ENCODE measurements at places on chromosomes 13 and 19. TPM values are rescaled to one million over a fixed set of nuclear protein-coding genes. Genes with fewer than 3 reads are reported as not detected.

ZNF20 gene
- total RNA-seq: 0.25 TPM

ONECUT3 gene
- not detected for total RNA-seq

ZNF534 gene
- not detected for total RNA-seq

ZNF544 gene
- total RNA-seq: 17.0 TPM

RYR1 gene
- total RNA-seq: 4.8 TPM

URAD gene
- not detected for total RNA-seq

CYP4F12 gene
- total RNA-seq: 1.7 TPM

CD22 gene
- 0.92 TPM for total RNA-seq

TDRD3 gene
- 5.3 TPM for total RNA-seq

IZUMO1 gene
- not detected for total RNA-seq

IFI30 gene
- total RNA-seq: 14.9 TPM

KLF2 gene
- total RNA-seq: 26.8 TPM

ARHGAP45 gene
- 2.6 TPM for total RNA-seq

COMP gene
- 0.06 TPM for total RNA-seq

CDC34 gene
- total RNA-seq: 67.1 TPM

LGALS14 gene
- not detected for total RNA-seq

CD209 gene
- not detected for total RNA-seq

ZNF626 gene
- total RNA-seq: not detected

SMAD9 gene
- total RNA-seq: 0.30 TPM

DCT gene
- total RNA-seq: not detected

ZNF547 gene
- 1.7 TPM for total RNA-seq

IL12RB1 gene
- total RNA-seq: not detected

NTN5 gene
- total RNA-seq: not detected

NACC1 gene
- total RNA-seq: 31.3 TPM

FAM216B gene
- total RNA-seq: not detected

GPR183 gene
- not detected for total RNA-seq

CPT1C gene
- total RNA-seq: 15.0 TPM

CALR3 gene
- not detected for total RNA-seq

TMPRSS9 gene
- total RNA-seq: not detected

MBD3L1 gene
- not detected for total RNA-seq

JSRP1 gene
- total RNA-seq: 0.63 TPM

CPB2 gene
- total RNA-seq: not detected

SHISA7 gene
- total RNA-seq: 0.02 TPM

OVOL3 gene
- 0.15 TPM for total RNA-seq

OR7D2 gene
- total RNA-seq: not detected

SACS gene
- total RNA-seq: 14.1 TPM

HCN2 gene
- total RNA-seq: 35.3 TPM

IGFL3 gene
- 0.21 TPM for total RNA-seq

DAND5 gene
- total RNA-seq: 0.07 TPM

KLK3 gene
- total RNA-seq: not detected

ZNF709 gene
- total RNA-seq: not detected

LHB gene
- total RNA-seq: not detected

ASF1B gene
- total RNA-seq: 32.6 TPM

ZNF441 gene
- total RNA-seq: not detected

CEACAM4 gene
- not detected for total RNA-seq

FKRP gene
- total RNA-seq: 16.7 TPM

IRGC gene
- total RNA-seq: not detected

ZNF317 gene
- total RNA-seq: 17.4 TPM

ZNF850 gene
- 0.68 TPM for total RNA-seq

SIGLEC12 gene
- total RNA-seq: not detected

PRR20A gene
- total RNA-seq: not detected

STARD13 gene
- 3.8 TPM for total RNA-seq

CEACAM18 gene
- not detected for total RNA-seq

TEX29 gene
- total RNA-seq: not detected

SLC6A16 gene
- total RNA-seq: 1.1 TPM

OR10H5 gene
- total RNA-seq: not detected

PDX1 gene
- total RNA-seq: 0.08 TPM

CEACAM16 gene
- 0.24 TPM for total RNA-seq

HTR2A gene
- not detected for total RNA-seq

Data from A549 treated with CORT108297 at 1 μM for 4 hours (cell line).